ENCODE measurements at places on chromosomes 6 and 20. TPM values are rescaled to one million over a fixed set of nuclear protein-coding genes. Genes with fewer than 3 reads are reported as not detected.

GRCh38 chr6:110664933-110665332, 150.3 kb downstream of the CDK19 start:
- no peak overlapping the region for H3K4me3 ChIP-seq
- H3K27ac ChIP-seq = peak overlapping the region; percentile 75
- no peak for DNase-seq
- H3K4me1 ChIP-seq = peaks cover 15% of the 10 kb centered on the region
- no peaks in the 10 kb centered on the region for H3K36me3 ChIP-seq

- H3K27me3 ChIP-seq = no peaks in the 10 kb centered on the region
- H3K4me1 ChIP-seq = no peaks in the 10 kb centered on the region
- no peak overlapping the region for H3K4me3 ChIP-seq
- no peaks in the 10 kb centered on the region for H3K36me3 ChIP-seq
Observed at GRCh38 chr6:108348655-108349349, 53.9 kb downstream of the AFG1L start.

DNA sequence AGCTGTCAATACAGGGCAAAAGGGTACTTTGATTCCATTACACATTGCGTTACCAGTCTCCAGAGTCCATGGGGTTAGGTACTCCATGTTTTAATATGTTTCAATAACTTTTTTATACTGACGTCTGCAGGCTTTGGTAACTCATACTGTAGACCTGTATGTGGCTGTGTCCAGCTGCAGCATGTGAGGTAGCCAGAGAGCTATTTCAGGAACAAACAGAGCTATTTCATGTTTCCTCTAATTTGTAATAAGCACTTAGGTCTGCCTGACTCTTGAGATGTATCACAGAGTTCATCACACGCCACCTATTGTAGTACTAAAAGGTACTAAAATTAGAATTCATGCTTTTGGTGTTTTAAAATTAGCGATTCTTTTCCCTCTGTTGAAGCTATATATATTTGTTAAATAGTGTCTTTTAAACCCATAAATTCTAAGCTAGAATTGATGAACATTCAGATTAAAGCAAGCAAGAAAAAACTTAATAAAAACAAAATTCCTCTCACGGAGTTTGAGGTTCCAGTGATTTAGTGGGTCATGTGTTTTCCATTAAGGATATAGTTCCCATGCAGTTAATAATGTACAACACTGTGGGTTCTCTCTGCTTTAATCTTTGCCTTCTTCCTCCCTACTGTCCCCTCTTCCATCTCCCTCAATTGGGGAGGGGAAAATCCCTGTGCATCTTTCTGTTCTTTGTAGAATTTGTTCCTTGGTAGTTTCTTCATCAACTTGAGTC, 37.0 kb downstream of the FOXO3 start:
- no peak overlapping the region for H3K4me3 ChIP-seq
- peak overlapping the region; percentile 34 for H3K27ac ChIP-seq
- no peaks in the 10 kb centered on the region for H3K36me3 ChIP-seq
- no peak for DNase-seq
- H3K27me3 ChIP-seq = no peaks in the 10 kb centered on the region

Gene TFAP2C
- 3.7 TPM for total RNA-seq

Gene SLC17A3
- total RNA-seq = not detected

Gene CST5
- 3.3 TPM for total RNA-seq

- H3K27ac ChIP-seq = no peak overlapping the region
- no peaks in the 10 kb centered on the region for H3K27me3 ChIP-seq
- no peak overlapping the region for H3K4me3 ChIP-seq
Observed at GRCh38 chr6:27168586-27169443, 78.7 kb upstream of the PRSS16 start.

Measured in left lung (tissue), 14 donors.